ENCODE measurements at places on chromosomes 16 and 17. TPM values are rescaled to one million over a fixed set of nuclear protein-coding genes. Genes with fewer than 3 reads are reported as not detected.

- no peak for DNase-seq
These were observed 16.6 kb downstream of the KRT9 start for GRCh38 chr17:41555105-41555887.

GRCh38 chr17:48575673-48576478, 2.3 kb downstream of the HOXB4 start:
- DNase-seq: no peak

DNA sequence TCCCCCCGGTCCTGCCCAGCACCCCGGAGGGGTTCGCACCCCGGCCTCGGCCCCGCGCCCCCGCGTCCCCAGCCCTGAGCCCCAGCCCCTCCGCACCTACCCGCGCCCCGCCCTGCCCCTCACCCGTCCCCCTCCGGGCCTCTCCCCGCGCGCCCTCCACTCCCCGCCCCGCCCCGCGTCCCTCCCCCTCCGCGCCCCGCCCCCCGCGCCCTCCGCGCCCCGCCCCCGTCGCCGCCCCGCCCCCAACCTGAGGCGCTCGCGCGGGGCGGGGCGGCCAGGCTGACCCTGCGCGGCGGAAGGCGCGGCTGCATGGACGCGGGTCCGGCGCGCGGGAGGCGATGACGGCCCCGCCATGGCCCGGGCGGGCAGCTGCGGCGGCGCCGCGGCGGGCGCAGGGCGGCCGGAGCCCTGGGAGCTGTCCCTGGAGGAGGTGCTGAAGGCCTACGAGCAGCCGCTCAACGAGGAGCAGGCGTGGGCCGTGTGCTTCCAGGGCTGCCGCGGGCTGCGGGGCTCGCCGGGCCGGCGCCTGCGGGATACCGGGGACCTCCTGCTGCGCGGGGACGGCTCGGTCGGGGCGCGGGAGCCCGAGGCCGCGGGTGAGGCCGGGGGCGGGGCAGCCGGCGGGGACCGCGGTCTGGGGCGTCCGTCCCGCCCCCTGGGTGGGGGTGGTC, at the start of gene SPIRE2:
TSS of gene SPIRE2 (plus strand) at position 277 of the 671 bp plus-strand sequence. CDS start at position 353, 76 bp downstream.
- DNase-seq: no peak

DNA sequence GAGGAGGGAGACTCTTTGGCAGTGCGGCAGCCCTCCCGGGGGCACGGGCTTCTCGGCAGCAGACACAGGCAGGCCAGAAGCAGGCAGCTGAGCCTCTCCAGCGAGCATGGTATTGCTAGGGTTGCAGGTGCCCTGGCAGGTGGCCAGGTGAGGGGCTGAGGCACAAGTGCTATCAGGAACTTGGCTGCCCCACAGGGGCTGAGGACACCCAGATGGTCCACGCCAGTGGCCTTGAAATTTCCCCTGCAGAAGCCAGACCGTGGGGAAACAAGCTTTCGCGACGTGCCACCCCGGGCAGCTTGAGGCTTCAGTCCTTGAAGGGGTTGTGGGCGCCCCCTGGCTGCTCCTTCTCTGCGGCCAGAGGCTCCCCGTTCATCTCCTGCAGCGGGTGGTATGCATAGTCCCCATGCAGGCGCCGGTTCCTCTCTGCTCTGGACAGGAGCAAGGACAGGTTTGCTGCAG, 8.5 kb downstream of the NAGPA start:
- DNase-seq: no peak

Gene TPSG1
- total RNA-seq: not detected

Gene TIMP2
- total RNA-seq: 78.3 TPM

Gene C17orf78
- total RNA-seq: not detected

Gene CSH2
- total RNA-seq: not detected

Data from epithelial cell of proximal tubule (primary cell).